Stimulated activated CD4-positive, alpha-beta T cell treated with anti-CD3 and anti-CD28 coated beads, Interleukin-12 subunit alpha, Interleukin-12 subunit beta, amount 100 ng/mL, for 48 hours (primary cell): ENCODE measurements at places on chromosomes 13 and 19.
A peak's percentile ranks its signal among the peaks of the same experiment; 100 is the strongest.

DNA sequence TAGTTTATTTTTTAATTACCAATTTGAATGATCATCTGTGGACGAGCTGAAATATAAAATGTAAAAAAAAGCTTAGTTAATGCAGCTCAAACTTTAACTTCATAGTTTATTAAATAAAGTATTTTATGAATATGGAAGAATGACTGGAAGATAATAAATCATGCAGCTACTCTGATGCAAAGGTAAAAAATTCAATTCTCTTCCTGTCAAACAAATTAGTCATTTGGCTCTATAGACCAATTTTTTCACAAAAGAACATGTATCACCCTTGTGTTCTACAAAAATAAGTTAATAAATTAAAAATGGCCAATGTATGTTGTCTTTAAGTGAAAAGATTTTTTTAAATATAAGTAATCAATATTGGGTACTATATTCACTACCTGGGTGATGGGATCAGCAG is 26.2 kb downstream of the EXOSC8 start:
- DNase-seq, result no peak

DNA sequence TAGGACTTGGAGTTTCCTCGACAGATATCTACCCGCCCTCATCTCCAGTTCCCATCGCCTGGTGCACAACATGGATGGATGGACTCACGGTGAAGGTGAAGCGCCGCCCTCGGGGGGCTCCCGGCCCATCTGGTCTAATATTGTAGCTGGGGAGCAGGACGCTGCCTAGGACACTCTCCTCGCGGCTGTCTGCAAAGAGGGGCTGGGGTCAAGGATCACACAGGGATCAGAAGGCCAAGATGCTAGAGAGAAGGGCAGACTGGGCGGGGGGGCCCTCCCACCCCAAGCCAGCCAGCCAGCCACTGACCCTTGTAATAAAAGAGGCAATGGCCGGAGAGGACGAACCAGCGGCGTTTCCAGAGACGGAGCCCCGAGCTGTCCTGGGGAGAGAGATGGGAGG is 7.1 kb downstream of the PLEKHA4 start:
- no peak for DNase-seq

DNA sequence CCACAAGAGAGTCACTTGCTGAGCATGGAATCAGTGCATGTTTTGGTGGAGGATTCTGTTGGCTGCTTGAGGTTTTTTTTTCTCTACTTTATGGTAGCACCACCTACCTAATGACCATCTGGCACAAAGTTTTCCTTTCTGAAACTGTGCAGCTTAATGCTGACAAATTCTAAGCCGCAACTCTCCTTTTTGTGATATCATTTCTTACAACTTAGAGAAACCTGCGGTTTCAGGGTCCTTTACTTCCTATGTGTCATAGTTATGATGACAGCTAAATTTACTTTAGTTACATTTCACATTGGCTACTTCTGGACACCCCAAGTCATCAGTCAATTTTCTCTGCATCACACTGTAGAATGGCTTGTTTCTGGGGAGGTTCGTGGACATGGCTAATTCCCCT is 115.4 kb upstream of the TMTC4 start:
- DNase-seq, result no peak

DNA sequence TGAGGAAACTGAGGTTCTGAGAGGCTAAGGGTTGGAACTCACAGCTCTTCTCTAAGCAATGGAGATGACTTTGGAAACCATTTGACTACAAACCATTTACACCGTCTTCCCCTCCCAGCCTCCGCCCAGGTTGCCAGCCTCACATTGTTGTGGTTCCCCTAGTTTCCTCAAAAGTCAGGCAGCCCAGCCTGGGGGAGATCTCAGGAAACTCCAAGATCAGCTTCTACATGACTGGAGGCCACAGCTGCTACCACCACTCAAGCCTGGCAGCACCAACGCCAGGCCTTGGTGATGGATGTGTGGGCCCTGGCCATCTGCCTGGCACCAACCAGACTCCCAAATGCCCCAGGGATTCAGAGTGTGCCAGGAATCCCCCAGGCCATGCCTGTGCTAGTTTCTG is 207.9 kb downstream of the TSHZ3 start:
- no peak for DNase-seq

GRCh38 chr13:51331354-51331861 is 8.1 kb upstream of the SERPINE3 start:
- DNase-seq, result no peak

DNA sequence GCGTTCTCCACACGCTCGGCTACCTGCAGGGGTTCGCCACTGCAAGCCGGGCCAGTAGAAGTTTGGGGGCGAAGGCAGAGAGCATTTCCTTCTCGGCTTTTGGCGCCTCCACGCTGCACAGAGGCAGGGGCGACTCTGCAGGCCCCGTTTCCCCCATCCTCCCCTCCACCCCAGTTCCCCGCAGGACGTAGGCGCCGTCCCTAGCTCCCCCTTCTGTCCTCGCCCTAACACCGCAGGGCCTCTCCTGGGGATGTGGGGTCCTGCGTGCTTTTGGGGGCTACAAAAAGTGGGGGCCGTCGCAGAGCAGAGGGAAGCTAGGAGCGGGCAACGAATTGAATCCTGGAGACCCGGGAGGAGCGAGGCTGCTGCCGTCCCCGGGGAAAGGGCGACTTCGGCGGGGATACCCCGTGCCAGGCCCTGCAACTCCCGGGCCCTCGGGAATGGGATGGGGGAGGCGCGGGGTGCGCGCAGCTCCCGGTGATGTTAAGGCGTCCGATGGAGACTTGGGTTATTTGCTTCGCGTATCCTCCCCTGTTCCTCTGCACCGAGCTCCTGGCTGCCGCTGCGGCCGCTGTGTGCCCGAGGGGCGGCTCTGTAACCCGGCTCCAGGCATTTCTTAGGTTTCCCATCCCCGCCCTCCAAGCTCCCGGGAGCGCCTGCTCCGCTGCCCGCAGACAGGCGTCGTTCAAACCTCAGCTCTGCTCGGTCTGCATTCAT is 255.9 kb upstream of the SOX21 start:
- no peak for DNase-seq

DNA sequence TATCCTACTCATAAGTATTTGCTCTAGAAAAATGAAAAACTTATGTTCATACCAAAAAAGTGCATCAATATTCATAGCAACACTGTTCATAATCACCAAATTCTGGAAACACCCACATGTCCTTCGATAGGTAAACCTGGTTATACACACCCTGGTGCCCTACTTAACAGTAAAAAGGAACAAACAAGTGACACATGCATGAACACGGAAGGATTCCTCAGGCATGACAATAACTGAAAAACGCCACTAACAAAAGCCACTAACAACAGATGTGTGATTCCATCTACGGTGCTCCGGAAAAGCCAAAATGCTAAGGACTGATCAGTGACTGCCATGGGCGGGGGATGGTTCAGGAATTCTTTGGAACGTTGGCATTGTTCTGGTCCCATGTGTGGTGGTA is 65.5 kb downstream of the STK24 start:
- DNase-seq, result no peak

- no peak for DNase-seq
Observed at GRCh38 chr13:94063096-94063495, 416.4 kb downstream of the DCT start.

- DNase-seq, result no peak
Observed at GRCh38 chr13:113474179-113474578, 16.3 kb downstream of the DCUN1D2 start.

GRCh38 chr19:9430444-9430843 is 4.9 kb downstream of the ZNF266 start:
- DNase-seq, result no peak

GRCh38 chr13:65784088-65784816 is 1445.9 kb downstream of the PCDH9 start:
- no peak for DNase-seq

DNA sequence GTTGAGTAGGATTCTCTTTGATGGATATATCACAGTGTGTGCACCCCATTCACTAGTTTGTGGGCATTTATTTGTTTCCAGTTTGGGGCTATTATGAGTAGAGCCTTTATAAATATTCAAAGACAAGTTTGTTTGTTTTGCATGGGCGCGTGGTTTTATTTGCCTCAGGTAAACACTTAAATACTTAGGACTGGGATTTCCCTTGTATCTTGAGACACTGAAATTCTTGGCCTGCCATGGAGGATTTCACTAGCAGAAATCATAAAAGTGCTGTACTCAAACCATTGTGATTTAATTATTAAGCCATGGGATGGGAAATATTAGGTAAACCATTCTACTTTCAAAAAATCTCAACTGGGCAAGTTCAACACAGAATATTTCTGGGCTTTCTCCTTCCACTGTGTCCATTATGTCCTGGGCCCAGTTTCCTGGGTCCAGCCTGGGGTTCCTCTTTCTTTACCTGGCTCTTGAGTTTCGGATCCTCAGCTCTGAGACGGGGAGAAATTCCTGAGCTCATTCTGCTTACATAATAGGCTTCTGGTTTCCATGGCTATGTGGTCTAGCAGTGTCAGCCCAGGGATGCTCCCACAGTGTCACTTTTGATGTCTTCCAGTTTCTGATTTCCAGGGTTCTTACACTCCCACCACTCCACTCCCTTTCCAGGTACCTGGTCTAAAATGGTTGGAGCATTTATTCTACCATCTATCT is 14.4 kb downstream of the MYO16 start:
- DNase-seq, result no peak

DNA sequence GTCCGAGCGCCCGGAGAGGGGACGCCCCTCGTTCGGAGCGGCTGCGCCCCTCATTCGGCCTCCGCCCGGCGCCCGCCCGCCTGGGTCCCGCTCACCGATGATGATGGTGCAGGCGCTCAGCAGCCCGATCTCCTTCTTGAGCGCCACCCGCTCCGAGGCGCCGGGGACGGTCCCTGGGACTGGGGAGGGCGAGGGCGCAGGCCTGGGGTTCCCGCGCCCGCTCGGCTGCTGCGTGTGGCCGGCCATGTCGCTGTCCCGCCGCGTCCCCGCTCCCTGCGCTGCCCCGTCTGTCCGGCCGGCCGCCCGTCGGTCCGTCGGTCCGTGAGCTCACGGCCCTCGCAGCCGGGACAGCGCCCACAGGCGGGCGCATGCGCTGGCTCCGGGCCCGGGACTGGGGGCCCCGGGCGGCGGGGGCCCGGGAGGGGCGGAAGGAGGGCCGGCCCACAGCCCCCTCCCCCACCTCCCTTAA is at the start of gene SLC7A10:
Gene SLC7A10 (minus strand): TSS at position 393 of the 469 bp plus-strand sequence. CDS start 147 bp downstream, at position 246.
- DNase-seq, result no peak

GRCh38 chr19:246551-246950 is 44.7 kb downstream of the PLPP2 start:
- DNase-seq, result no peak

DNA sequence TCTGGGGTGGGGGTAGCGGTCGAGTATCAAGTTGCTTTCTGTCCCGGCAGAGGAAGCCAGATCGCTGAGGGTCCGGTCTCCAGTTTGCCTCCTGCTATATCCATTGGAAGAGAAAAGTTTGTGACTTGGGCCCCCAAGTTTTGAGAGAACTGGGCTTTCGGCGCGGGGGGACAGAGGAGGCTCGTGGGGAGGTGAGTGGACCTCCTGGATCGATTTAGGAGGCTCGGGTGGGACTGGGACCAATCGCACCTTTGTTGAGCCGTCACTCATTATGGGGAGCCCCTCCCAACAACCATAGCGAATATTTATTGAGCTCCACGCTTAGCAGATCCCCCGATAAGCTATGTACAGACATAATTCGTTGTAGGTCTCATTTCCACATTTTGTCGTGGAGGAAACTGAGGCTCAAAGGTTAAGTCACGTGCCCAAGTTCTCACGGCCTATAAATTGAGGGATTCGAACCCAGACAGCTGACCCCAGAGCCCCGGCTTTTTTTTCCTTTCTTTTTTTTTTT is 909 bp downstream of the RFXANK start:
- DNase-seq, result no peak

DNA sequence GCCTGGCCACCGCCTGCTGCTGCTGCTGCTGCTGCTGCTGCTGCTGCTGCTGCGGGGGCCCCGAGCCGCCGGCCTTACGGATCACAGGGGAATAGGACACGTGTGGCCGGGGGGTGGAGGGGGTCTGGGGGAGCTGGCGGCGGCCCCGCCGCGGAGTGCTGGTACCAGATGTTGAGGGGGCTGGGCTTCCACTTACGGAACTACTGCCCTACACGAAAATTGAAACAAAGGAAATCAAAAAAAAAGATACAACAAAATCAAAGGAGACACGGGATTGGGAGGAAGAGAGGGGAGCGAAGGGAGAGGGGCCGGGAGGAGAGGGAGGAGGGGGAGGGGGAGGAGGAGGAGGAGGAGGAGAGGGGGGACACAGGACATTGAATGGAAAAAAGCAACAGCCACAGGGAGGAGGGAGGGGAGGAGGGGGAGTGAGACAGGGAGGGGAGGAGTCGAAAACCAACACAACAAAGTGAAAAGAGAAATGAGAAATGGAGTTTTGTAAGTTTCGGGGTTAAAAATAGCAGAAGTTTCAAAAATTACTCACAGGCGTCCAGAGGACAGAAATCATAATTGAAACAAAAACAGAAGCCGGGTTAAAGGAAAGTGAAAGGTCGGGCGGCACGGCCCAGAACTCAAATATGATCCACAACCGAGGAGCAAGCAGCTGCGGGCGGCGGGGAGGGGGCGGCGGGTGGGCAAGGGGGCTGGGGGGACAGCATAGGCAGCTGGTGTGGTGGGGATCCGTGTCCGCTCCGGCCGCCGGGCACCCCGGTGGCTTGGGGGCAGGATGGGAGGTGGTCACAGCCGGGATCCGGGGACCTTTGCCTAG is 57.8 kb downstream of the IER2 start:
- DNase-seq, result peak; percentile 54

- DNase-seq, result no peak
Observed at GRCh38 chr19:5498830-5499550, 43.8 kb downstream of the ZNRF4 start.

- no peak for DNase-seq
Observed at GRCh38 chr13:100636441-100636840, 38.2 kb downstream of the TMTC4 start.

GRCh38 chr13:20431080-20431479 is 94.6 kb downstream of the CRYL1 start:
- no peak for DNase-seq

GRCh38 chr13:36914648-36915047 is 5.4 kb downstream of the SMAD9 start:
- no peak for DNase-seq

DNA sequence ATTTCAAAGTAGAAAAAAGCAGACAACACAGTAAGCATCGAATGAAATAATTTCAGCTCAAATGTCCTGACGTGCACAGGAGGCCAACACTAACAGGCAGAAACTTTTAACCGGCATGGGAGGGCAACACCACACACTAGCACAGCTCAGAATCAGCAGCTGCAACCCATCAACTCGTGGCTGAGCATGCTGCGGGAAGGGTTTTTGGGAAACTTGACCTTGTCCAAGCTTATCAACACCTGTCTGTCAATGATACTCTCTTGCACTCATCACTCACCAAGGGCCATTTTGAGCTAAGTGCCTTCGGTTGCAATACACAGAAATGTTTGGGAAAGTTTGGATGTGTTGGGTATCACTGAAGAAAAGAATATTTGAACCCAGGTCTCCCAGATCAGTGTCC is 483.7 kb downstream of the TSHZ3 start:
- no peak for DNase-seq

- no peak for DNase-seq
Observed at GRCh38 chr19:18287836-18288772, 6.7 kb upstream of the JUND start.
